ENCODE measurements at places on chromosomes 3 and 15.

DNA sequence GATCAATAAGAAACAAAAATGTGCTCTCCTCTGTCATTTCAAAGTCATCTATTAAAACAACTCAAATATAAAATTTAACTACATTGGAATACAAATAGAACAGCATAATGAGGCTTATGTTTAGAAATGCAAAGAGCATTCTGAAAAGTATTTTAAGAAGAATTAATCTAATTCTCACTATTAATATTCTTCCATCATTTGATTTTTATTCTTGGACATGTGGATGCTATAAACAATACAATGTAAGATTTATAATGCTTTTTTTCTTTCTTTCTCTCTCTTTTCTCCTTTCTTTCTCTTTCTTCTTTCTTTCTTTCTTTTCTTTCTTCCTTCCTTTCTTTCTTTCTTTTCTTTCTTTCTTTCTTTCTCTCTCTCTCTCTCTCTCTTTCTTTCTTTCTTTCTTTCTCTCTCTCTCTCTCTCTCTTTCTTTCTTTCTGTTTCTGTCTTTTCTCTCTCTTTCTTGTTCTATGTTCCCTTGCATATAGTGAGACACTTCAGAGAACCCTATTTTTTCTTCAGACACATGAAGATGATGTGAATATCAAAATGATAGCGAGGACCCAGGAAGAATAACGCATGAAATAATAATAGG, 32.6 kb upstream of the MEIS2 start:
- DNase-seq, result no peak

- no peak for DNase-seq
Observed at GRCh38 chr15:65421360-65422215, 1.2 kb downstream of the IGDCC4 start.

GRCh38 chr15:99925661-99926461, 192.6 kb upstream of the LYSMD4 start:
- DNase-seq, result no peak

GRCh38 chr3:14440168-14440518, 37.7 kb downstream of the SLC6A6 start:
- no peak for DNase-seq

All from RCC 7860 (cell line).